ENCODE measurements at places on chromosomes 3 and 15.

DNA sequence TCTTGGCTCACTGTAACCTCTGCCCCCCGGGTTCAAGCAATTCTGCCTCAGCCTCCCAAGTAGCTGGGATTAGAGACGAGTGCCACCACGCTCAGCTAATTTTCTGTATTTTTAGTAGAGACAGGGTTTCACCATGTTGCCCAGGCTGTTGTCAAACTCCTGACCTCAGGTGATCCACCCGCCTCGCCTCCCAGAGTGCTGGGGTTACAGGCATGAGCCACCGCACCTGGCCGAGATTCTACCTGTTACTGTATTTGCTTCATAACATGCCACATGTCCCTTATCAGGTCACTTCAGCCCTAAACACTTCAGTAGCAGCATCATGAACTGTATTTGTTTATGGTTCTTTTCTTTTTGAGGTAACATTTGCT lies 7.5 kb upstream of the LCTL start:
- DNase-seq, result no peak

DNA sequence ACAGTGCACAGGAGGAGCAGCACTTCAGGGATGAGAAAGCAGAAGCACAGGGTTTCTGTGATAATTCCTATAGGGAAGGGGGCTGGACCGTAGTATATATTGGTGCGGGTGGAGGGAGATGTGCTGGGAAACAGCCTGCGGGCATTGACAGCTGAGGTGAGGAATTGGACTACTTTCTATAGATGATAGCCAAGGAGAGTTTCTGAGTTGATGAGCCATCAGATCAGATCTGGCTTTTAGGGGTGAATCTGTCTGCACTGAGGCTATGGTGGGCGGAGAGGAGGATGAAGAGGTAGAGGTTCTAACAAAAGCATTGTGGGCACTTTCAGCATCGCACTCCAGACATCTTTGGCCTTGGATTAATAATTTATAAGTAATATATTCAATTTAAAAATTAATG lies 33.1 kb downstream of the SELENOT start:
- DNase-seq, result no peak

GRCh38 chr3:174973465-174973864 lies 114.3 kb downstream of the NAALADL2 start:
- DNase-seq, result no peak

DNA sequence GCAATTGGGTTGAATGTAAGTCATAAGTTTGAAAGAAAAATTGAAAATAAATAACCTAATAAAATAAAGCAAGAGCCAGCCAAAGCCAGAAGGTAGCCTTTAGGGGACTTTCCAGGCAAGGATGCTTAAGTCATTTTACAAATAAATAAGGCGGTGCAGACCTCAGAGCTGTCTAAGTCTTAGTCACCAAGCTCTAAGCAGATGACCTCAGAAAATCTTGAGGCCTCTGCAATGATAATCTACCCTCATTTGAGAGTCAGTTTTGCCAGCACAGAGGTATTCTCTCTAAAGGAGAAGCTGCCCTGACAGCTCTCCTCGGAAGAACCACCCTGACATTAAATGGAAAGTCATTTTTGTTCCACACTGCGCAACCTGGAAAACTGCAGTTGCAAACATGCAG lies 113.9 kb downstream of the OXNAD1 start:
- DNase-seq, result peak; percentile 19

DNA sequence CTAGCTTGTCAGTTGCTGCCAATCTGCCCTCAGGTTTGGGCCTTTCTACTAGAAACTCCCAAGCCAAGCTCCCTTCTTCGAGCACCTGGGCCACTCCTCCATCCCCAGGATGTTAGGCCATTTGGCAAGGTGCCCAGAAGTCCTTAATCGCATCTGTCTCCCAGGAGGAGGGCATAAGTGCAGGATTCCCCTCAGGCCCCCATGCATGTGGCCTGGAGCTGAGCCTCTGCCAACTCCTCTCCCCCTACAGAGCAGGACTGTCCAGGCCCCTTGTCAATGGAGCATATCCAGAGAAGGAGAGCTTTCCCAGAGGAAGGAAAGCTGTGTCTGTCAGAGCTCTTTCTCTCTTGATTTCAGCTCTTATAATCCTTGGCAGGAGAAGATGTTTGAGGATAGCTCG lies 182.6 kb upstream of the ROPN1 start:
- no peak for DNase-seq

- peak; percentile 88 for DNase-seq
Observed at GRCh38 chr3:61927332-61927731, 366.0 kb downstream of the PTPRG start.

- no peak for DNase-seq
Observed at GRCh38 chr3:12180218-12180617, 21.5 kb upstream of the TIMP4 start.

DNA sequence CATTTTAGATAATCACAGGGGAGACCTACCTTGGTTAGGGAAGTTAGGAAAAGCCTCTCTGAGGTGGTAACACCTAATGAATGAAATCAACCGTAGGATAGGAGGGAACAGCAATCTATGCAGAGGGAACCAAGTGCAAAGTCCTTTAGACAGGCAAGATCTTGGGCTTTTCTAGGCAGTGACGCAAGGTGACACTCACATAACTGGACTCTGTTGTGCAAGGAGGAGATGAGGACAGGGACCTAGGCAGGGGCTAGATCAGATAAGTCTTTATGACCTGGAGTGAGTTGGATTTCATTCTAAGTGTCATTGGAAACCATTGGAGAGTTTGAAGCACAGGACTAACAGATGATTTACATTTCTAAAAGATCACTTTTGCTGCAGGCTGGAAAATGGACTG lies 4.6 kb upstream of the LMOD3 start:
- no peak for DNase-seq

- DNase-seq, result no peak
Observed at GRCh38 chr3:100915706-100916495, 77.3 kb downstream of the ABI3BP start.

- no peak for DNase-seq
Observed at GRCh38 chr3:171428321-171428787, 31.9 kb downstream of the TNIK start.

GRCh38 chr3:71998995-71999673 lies 214.2 kb upstream of the PROK2 start:
- DNase-seq, result peak; percentile 97

DNA sequence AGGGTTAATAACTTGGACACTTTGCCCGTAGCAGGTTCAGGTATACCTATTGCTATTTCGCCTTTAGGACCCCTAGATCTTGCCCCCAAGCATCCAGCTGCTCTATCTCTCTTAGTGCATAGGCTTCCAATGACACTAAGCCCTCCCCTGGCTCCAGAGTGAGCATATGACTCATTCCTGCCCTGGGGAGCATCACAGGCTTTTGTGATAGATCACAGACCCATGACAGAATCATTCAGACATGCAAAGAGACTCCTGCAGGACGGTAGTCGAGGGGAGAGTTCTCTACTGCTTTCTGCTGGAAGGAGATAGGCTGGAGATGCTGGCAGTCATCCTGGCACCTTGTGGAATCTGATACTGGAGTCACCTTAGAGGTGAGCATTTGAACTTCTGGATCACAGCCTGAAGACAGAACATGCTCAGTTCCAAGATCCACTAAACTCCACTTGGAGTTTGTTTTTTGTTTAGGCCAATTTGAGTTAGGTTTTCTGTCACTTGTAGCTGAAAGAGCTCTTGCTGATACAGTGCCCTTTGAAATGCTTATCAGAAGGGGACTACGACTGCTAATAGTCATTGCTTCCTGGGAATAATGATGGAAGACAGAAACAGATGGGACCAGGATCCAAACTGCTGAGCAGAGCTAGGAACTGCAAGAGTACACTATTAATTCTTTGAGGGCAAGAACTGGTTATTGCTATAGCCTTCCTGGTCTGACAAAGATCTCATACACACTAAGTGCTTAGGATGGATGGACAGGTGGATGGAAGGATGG lies 11.0 kb downstream of the LYSMD2 start:
- DNase-seq, result peak; percentile 61

DNA sequence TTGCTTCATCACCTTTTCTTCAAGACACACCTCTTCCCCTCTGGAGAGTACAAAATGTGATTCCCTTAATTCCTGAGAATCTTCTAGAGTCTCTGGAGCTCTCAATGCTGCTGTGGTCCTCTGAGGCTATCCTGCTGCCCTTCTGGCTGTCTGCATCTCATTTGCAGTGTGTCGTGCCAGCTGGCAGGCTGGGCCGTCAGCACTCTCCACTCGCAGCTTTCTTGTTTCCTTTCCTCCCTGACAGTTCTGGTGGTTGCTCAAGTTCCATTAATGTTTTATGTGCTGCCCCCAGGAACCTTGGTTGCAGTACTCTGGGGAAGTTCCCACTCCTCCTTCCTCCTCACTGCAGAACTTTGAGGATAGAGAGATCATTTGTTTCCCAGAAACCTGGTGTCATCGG lies 210.8 kb upstream of the ROPN1 start:
- DNase-seq, result peak; percentile 9

GRCh38 chr15:80923668-80924067 lies 66.0 kb downstream of the MESD start:
- DNase-seq, result no peak

DNA sequence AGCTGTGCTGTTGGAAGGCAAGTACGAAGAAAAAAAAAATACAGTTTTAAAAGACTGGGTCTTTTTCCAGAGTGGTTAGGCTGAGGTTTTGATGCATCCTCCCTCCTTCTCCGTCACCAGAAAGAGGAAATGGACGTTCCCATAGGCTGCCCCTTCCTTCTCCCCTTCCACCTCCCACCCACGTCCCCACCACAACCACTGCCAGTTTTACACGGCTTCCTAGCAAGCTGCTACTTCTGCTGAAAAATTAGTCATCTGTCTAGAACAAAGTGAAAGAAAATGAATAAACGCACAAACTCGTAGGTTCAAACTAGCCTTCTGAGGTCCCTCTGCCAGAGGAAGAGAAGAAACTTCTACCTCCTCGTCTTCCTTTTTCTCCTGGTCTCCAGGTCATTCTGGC lies 71.6 kb upstream of the RPL35A start:
- no peak for DNase-seq

GRCh38 chr3:25655659-25656058 lies 9.0 kb downstream of the TOP2B start:
- no peak for DNase-seq

DNA sequence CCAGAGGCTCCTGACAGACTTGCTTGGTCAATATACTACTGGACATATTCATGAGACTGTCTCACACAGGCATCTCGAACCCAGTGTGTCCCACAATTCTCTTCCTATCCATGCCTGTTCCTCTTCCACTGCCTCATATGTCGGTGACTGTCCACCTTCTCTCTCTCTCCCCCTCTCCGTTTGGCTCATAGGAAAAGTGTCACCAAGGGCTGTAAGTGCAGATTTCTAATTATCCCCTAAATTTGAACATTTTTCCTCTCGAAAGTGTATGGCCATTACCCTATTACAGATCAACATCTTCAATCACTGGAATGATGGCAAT lies 22.5 kb upstream of the MUC20 start:
- DNase-seq, result no peak

DNA sequence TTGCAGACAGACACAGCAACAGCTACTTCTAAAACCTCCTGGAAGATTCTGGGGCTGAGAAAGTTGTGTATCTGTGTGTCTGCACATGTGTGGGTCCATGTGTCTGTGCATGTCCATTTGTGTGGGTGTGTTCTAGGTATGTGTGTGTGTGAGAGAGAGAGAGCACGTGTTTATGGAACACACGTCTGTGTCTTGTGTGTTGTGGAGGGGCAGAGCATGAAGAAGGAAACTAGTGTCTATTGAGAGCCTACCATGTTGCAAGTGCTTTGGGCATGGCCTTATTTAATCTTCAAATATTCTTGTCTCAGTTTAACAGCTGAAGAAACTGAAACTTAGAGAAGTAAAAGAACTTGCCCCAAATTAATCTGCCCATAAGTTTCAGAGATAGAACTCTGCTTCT lies 327.5 kb downstream of the UACA start:
- DNase-seq, result no peak

GRCh38 chr3:66228707-66229106 lies 7.9 kb downstream of the SLC25A26 start:
- DNase-seq, result no peak

DNA sequence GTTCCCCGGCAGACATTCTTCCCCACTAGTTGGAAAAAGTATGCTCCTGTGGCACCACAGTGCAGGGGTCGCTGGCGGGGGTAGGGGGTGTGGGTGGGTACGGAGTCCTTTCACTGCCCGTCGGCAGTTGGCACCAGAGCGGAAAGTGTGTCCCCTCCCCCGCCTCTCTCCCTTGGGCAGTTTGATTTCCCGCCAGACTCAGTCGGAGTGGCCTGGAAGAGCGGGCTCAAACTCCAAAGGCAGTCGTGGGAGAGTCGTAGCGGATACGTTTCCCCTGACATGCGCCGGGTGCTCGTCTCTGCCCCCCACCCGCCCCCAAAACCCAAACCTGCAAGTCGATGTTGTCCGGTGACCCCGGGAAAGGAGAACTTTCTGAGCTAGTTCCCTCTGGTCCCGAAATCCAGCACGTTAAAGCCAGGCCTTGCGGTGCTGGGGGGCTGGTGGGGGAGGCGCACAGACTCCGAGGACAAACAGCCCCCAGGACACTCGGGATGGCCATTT lies 4.4 kb upstream of the FOXB1 start:
- DNase-seq, result no peak

GRCh38 chr15:95715906-95716656 lies 614.4 kb upstream of the NR2F2 start:
- no peak for DNase-seq

- DNase-seq, result no peak
Observed at GRCh38 chr3:171093462-171093861, 66.9 kb upstream of the SLC2A2 start.

DNA sequence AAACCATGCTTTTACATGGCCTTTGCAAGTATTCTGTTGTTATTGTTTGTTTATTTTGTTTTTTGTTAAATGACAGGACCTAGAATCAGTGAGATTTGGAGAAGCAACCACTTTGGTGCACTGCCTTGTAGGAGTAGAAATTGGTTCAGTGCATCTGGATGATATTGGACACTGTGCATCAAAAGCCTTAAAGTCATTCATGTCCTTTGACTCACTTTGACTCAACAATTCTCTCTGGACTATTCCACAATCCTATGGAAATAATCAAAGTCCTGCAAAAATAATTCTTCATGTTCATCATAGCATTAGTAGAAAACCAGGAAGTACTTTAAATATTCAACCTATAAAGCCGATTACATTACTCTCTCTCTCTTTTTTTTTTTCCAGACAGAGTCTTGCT lies 224.8 kb downstream of the ABHD5 start:
- no peak for DNase-seq

- no peak for DNase-seq
Observed at GRCh38 chr3:123818921-123819429, 65.2 kb downstream of the MYLK start.

- DNase-seq, result no peak
Observed at GRCh38 chr3:113673593-113673992, 22.8 kb downstream of the USF3 start.

DNA sequence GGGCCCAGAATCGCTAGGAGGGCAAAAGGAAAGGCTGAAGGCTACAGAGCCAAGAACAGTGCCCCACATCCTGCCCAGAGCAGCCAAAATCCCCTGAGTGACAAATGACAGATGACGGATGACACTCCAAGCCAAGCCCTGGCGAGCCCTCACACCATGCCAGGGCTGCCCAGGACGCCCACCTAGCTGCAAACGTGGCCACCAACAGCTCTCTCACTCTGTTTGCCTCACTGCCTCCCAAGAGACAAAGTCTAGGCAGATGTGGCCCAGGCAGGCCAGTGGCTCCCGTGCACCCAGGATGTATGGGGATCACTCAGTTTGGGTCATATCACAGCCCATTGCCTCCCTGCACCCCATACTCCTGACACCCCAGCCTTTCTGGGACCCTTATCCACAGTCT lies 270.1 kb upstream of the NSMCE3 start:
- DNase-seq, result no peak
